GM13977 (cell line): ENCODE measurements at places on chromosomes 3 and 15.
A peak's percentile ranks its signal among the peaks of the same experiment; 100 is the strongest.

DNA sequence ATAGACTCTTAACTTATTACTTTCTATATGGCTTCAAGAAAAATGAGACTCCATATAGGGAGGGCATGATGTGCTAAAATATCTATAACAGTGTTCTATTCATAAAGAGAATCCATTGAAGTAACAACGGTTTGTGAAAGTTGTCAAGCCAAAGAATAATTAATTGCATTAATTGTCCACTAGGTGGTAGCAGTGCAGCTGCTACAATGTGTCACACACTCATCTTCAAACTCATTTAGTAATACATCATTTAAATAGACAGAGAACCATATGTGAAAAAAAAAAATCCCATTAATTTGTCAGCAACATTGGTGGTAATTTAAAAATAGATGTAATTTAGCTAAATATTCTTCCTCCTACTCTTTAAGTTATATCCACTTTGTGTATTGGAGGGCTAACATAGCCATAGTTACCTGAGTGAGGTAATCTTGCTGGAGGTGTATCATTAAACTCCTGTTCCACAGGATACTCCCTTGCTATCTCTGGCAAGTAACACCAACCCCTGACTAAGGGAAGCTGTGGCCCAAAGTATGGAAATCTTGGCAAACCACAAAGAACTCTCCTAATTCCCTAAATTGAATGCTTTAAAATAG is 3.7 kb upstream of the CPA3 start:
- DNase-seq, result peak; percentile 52

GRCh38 chr3:52218454-52218853 is 7.0 kb downstream of the TLR9 start:
- no peak for DNase-seq

- DNase-seq, result no peak
Observed at GRCh38 chr15:79370716-79371115, 59.8 kb downstream of the TMED3 start.

GRCh38 chr15:89377842-89378295 is 43.2 kb upstream of the POLG start:
- DNase-seq, result no peak

DNA sequence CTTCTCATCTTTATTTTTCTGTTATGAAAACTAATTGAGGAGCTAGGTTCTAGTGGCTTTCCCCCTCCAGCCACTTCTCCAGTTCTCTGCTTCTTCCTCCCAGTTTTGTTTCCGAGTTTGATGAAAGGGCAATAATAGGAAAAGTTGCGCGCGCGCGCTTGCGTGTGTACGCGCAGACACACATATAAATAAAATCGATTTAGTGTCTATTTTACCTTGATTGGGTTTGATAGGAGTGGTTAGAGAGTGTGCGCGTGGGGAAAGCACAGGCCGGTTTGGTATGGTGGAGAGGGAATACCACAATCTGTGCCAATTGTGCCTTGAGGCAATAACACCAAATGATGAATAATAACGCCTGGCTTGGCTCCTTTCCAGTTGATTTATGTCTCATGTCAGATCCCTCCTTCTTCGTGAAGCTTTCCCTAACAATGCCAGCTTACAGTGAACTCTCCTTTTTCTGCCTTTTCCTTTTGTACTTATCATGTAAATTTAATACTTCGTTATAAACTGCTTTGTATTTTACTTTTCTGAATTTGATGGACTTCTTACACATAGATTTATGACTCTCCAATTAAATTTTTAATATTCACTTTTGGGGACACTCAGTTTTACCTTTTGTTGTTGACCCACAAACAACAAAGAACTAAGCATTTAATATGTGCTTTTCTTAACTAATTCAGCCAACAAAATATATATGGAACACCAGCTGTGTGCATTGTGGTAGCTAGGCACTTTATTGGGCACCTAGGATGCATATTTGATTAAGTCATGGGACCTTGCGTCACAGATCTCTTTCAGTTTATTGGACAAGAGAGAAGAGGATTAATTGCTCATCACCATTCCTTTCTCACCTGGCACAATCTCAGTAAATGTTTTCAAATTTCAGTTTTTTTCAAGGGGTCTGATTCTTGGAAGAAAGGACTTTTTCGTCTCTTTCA is 1.7 kb downstream of the TIPARP start:
- DNase-seq, result no peak

- no peak for DNase-seq
Observed at GRCh38 chr15:101244036-101244781, 7.6 kb downstream of the CHSY1 start.

DNA sequence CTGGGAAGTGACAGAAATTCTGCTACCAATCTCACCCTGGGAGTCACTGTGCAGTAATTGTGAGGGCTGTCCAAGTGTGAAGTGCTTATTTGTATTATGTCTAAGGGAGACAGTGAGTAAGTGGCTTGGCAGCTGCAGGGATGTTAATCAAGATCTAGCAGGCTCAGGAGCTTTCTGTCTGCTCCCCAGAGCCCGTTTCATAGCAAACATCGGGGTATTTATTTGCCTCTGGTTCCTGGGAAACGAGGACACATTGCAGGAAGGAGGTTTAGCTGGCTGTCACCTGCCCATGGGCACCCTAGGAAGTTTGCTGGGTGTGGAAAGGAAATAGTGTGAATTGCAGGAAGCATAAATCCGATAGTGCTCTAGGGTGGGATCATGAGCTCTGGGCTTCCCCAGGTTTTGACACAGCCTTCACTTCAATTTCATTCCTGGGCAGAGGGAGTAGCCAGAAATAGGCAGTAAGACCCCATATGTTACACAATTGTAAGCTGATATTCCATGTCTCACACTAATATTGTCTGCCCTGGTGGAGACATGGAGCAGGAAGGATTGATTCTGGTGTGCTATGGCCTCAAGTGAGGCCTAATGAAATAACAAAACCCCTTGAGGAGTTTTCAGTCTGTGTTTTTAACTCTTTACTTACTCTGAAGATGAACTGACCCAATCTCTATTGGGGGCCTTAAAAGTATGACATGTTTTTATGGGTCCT is 74.1 kb upstream of the MITF start:
- DNase-seq, result no peak

GRCh38 chr15:70133296-70133695 is 35.6 kb upstream of the TLE3 start:
- DNase-seq, result no peak

DNA sequence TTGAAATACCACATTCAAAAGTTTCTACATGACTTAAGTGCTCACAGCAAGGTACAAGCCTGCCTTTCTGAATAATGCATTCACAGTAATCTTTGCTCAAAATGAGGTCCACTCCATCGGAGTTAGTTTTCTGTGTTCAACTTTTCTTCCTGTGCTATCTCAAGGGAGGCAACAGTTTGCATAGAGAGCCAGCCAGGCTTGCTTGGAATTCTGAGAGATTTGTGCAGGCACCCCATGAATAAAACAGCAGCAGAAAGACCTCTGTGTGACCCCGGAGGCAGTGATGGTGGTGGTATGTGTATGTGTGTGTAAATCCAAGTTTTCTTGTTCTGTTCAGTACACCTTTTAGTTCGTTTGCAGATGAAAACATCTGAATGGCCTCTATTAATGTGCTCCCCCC is 124.0 kb downstream of the ADAMTS9 start:
- DNase-seq, result no peak

GRCh38 chr15:35567392-35567791 is 21.4 kb upstream of the DPH6 start:
- DNase-seq, result no peak

DNA sequence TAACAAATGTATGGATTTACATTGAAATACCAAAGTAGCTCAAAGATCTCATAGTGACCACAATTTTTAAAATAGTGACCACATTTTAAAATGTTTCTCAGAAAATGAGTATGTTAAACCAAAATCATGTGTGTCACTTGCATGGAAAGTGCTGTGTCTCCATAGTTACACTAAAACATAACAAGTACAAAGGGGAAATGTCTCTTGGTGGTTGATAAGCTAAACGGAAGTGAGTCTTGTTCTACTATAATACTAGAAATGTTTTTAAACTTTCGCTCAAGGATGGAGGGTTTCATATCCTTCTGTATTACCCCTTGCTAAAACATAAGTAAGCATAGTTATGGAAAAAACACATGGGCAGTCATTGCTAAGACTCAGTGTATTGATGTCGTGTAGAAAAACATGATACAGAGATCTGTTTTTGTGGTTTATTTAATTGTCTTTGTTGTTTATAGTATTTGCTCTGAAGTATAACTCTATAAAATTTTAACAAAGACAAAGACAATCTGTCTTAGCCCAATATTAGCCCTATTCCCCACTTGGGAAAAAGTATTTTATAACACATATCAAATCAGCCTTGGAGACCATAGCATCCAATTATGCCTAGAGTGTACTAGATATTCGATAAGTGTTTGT is 27.0 kb upstream of the DENND4A start:
- peak; percentile 59 for DNase-seq
